ENCODE measurements at places on chromosomes 2 and 18.

DNA sequence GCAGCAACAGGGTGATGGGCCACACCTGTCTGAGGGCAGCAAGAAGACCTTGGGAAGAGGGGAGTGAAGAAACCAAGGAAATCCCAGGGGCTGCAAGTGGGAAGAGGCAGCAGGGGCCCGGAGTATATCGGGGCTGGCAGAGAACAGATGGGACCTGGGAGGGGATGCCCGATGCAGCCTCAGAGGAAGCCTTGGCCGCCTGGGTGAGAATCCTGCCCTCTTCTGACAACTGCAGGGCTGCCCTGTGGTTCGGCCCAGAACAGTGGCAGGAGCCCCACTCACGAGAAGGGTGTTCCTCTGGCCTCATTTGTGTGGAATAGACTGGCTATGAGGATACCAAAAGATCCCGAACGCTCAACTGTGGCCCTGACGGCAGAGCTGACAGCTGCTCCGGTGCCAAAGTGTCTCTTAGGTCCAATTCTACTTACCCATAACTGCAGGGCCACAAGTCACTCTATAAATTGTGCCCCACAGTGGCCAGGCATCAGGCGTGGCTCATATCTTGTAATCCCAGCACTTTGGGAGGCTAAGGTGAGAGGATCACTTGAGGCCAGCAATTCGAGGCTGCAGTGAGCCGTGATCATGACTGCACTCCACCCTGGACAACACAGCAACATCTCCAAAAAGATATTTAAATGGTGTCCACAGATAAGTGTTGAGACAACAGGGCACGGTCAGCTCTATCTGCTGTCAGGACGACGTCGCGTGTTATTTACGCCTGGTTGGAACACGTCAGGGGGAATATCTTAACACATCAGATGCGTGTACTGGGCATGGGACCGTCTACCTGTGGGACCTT, 23.6 kb upstream of the ID2 start:
- DNase-seq: no peak

DNA sequence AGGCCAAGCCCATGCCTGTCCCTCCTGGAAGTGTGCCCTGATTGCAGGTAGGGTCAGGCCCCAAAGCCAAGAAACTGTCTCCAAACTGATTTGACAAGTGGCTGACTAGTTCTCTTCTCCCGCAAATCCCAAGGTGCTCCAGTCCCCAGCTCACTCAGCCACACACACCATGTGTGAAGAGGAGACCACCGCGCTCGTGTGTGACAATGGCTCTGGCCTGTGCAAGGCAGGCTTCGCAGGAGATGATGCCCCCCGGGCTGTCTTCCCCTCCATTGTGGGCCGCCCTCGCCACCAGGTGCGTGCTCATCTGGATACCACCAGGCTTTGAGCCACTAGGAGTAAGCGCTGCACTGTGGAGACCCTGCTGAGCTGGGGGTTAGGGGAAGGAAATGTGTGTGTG, 8.3 kb downstream of the ACTG2 start:
- DNase-seq: no peak

DNA sequence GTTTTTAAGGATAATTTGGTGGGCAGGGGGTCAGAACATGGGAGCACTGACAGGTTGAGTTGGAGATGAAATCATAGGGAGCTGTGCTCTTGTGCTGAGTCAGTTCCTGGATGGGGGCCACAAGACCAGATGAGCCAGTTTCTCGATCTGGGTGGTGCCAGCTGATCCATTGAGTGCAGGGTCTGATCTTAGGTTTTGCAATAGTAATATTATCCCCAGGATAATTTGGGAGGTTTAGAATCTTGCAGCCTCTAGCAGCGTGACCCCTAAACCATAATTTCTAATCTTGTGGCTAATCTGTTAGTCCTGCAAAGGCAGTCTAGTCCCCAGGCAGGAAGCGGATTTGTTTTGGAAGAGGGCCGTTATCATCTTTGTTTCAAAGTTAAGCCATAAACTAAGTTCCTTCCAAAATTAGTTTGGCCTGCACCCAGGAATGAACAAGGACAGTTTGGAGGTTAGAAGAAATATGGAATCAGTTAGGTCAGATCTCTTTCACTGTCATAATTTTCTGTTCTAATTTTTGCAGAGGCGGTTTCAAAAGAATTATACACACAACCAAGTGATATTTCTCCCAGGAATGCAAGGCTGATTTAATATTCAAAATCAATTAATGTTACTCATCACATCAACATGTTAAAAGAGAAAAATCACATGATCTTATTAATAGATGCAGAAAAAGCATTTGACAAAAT, 23.0 kb downstream of the DBI start:
- no peak for DNase-seq

GRCh38 chr2:60966507-60967405, 50.8 kb upstream of the PEX13 start:
- DNase-seq: no peak

GRCh38 chr2:120991441-120991840, 255.8 kb downstream of the GLI2 start:
- no peak for DNase-seq

GRCh38 chr2:144619760-144620159, 99.8 kb upstream of the ZEB2 start:
- no peak for DNase-seq

GRCh38 chr18:811182-811891, 705 bp downstream of the YES1 start:
- DNase-seq: peak; percentile 57

- no peak for DNase-seq
These were observed 1211.9 kb upstream of the NXPH2 start for GRCh38 chr2:139992078-139992477.

DNA sequence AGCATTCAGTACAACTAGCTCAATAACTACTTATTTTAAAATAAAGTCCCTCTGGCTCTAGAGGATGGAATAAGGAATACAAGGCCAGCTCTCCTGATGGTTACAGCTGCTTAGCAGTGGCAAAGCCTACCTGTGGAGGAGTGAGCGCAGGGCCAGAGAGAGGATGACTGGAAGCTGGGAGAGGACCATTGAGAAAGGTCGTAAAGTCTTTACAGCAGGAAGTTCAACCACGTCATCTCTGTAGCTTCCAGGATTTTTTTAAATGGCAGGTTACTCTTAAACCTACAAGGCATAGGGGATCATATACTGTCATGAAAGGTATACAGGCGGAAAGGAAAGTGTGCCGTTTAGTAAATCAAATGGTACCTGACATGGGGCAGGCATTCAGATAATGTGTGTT, 26.3 kb downstream of the ANXA4 start:
- DNase-seq: no peak

GRCh38 chr18:48374423-48375149, 34.6 kb downstream of the ZBTB7C start:
- DNase-seq: no peak

GRCh38 chr2:172230889-172231401, 128.2 kb upstream of the DLX2 start:
- no peak for DNase-seq

DNA sequence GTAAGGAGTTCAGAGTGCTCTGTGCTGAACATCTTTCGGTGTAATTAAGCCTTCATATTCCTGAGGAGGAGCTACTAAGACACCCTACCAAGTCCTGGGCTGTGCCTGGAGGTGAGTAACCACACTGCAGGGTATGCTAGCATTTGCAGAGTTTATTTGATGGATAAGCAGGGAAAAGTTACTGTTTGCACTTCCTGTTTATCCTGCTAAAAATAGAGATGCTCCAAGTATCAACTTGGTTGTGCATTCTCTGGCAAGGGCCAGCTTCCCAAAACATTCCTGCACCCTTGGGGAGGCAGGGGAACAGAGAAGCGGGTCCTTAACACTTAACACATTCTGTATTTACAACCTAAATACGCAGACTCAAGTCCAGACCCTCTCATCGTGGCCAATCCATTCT, 49.8 kb downstream of the PARD6G start:
- no peak for DNase-seq

DNA sequence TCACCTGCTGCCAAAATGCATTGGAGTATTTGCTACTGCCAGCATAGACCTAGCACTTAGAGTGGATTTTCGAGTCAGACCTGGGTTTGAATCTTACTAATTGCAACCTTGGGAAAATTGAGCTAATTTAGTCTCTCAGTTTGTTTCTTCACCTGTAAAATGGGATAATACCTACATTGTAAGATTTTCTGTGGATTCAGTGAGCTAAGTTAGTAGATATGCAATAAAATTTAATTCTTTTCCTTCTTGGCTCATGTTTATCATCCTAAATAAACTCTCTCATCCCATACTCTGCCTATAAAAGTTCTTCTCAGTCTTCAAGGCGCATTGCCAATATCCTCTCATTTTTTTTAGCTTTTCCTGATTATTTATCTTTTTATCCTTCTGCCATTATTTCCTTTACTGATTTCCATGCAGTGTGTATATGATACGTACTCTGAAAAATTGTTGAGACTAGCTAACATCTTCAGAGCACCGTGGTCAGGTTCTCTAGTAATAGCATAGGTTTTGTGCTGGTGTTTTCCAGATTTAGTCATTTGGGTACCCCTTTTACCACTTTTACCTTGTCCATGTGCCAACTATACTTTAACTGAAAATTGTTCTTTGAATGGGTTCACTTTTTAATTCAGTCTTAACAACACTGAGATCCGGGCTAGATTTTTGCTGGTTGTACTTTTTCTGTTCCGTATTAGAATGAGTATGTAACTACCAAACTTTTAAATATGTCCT, 7.3 kb downstream of the CEP192 start:
- DNase-seq: no peak

DNA sequence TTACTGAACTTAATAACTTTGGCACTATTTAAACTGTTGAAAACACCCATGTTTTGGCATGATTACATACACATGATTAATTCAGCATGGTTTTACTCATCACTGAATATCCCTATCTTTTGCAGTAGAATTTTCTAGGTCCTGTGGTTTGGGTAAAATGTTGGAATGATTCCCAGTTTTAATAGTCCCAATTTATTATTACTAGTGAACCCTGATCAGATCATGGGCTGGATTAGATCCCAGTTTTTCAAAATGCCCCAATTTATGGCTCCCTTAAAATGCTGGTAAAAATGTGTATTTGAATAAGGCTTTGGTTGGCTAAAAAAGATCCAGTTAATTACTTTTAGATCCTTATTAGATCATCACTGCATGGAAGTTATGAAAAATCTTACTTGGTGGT, 273.6 kb upstream of the NRP2 start:
- DNase-seq: no peak

GRCh38 chr2:64423303-64423702, 30.7 kb upstream of the LGALSL start:
- DNase-seq: no peak

DNA sequence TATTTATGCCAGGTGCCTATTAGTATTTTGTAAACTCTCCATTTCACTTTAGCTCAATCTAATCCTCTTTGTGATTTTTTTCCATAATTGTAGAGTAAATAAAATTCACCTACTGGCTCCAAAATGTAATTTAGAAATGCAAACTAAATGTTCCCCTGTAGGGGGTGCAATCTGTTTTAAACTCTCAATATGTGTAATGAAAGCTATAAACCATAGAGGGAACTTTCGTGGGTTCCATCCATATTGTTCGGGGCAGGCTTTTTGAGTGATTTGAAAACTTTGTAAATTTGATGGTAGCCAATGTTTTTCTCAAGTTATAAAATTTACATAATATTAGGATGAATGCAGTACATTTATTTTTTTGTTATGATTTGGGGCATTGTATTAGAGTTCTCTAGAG, 49.4 kb downstream of the TSPYL6 start:
- peak; percentile 34 for DNase-seq

DNA sequence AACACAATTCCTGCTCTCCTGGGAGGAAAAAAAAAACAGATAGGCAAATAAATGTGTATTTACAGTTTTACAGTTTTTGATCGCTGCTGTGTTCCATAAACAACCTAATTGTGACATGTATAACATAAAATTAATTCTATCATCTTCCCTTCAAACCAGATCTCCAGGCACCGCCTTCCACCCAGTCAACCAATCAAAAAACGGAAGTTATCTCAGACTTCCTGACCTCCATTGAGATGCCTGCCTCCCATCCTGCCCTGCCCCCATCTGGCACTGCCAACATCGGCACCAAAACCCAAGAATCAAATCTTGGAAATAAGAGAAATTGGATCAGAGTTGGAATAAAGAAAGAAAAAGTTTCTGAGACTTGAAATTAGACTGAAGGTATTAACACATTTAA, 3.1 kb upstream of the RIOK3 start:
- DNase-seq: no peak

DNA sequence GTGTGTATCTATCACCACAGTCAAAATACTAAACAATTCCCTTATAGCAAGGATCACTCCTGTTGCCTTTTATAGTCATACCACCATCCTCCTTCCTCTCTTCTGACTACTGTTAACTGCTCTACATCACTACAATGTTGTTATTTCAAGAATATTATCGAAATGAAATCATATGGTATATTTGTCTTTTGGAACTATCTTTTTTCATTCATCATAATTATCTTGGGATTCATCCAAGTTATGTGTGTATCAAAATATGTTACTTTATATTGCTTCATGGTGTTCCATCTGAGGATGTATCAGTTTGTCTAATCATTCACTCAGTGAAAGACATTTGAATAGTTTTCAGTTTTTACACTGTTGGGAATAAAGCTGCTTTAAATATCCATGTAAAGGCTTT, 1423.0 kb upstream of the PIK3C3 start:
- DNase-seq: no peak

DNA sequence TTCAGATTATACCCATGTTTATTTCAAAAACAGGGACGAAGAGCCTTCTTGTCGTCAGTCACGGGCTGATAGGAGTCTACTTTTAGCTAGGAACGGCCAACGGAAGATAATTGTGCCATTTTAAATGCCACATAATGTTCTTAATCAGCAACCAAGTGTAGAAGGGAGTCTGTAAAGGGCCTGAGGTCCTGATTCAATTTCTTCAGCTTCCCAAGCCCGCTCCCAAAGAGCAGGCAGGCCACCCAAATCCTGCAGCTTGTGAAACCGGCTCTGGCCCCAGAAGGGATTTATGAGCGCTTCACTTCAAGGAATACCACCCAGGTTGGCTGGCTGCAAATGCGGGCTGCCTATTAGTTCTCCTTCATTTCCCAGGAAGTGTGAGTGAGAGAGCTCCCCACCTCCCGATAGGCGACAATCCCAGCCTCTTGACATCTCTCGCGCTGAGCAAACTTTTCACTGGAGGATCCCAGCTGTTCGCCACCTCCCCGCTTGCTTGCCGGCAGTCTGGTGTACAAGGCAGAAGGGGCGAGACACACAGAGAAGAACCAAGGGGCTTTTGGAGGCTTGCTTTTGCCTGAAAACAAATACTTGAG, 272.9 kb downstream of the CDH20 start:
- peak; percentile 50 for DNase-seq

DNA sequence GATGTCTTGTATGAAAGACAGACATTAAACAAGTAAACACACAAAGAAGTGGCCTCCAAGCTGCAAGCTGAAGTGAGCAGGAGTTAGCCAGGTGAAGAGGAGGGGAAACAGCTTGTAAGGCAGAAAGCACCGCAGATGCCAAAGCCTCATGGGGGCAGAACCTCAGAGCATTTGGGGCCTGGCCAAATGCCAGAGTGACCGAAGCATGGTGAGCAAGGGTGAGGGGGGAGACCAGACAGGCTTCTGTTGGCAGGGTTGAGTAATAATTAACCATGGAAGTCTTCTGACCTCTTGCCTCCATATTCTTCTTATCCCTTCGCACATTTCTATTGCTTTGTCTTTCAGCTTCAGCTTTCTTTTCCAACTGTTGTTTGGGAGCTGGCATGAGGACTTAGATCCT, 5.6 kb downstream of the QPCT start:
- DNase-seq: peak; percentile 56

- no peak for DNase-seq
These were observed 8.3 kb upstream of the GAL3ST2 start for GRCh38 chr2:241768251-241768711.

Measured in left kidney (tissue), 8 donors.